ENCODE measurements at places on chromosomes 13 and 19.

- no peak for DNase-seq
These were observed 33.1 kb downstream of the PPP1R37 start for GRCh38 chr19:45125975-45126493.

GRCh38 chr19:9076901-9077300, 10.0 kb upstream of the OR1M1 start:
- no peak for DNase-seq

DNA sequence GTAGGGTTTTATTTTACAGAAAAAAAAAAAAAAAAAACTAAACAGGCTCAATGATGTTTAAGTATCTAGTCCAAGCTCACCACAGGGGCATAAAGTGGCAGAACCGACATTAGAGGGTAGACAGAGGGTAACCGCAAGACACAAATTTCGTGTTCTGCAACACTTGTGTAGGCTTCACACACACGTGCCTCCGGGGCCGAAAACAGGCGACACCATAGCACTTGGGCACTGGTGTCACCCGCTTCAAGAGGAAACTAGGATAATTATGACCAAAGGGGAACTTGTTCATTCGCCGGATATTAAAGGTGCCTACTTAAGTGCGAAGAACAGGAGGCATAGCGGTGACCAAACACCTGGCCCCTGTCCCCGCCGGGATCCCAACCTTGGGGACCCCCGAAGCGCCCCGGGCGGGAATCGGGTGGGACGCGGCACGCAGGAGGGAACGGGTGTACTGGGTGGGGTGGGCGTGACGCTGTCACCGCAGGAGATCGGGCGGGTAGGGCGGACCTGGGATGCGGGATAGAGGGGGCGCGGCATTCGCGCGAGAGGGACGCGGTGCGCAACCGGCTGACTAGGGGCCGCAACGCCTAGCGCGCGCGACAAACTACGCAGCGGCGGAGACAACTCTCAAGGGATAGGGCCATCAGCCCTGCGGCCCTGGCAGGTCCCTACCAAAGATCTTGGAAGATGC, 558 bp downstream of the MZT1 start:
- no peak for DNase-seq

DNA sequence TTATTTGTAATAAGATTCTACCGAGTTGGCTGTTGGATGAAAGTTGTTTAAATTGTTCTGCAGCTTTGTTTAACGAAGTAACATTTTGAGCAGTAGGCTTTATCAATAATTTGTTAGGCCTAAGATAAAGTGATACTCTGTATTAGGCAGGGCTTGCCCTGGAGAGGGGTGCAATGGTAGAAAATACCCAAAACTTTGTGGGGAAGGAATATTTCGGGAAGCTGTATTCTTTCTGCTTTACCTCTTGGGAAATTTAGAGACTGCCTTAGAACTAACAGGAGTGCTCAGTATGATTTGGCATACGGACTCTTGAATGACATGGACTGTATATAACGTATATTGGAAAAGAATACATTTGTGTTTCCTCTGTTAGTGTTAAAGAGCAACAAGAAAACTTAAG, 2.5 kb downstream of the PDS5B start:
- DNase-seq: no peak

- DNase-seq: no peak
These were observed 16.0 kb downstream of the TM6SF2 start for GRCh38 chr19:19257137-19257536.

DNA sequence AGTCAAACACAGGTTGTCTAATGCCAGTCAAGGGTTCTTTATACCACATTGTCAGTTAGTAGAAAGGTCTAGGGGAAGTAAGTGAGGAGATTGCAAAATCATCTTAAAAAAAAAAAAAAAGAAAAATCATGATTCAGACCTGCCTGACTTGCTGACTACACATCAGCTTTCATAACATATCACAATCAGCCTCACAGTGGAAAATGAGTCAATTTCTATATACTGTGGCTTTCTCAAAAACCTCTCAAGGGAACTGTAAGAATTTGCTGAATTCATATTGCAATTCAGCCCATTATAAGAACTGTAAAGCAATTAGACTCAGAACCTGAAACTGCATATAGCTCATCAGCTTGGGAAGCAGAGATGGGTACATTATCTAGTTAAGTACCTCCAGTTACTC, 75.3 kb upstream of the GPC6 start:
- no peak for DNase-seq

DNA sequence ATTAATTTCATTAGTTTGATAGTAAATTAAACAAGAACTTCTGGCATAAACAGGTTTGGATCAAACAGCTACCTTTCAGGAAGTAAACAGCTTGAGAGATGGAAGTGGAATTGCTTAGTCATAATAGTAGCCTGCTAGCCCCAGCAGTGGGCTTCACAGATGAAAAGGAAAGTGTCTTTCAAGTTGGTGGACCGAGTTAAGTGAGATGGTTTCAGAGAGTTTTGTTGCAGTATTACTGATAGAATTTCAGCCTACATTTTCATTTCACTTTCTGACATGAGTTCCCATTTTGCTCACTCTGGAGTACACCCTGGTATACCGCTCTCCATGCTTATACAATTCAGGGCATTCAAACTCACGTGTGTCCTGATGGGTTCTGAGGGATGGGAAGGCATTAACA, 2.0 kb upstream of the PTOV1 start:
- DNase-seq: no peak

- no peak for DNase-seq
These were observed at the start of gene FRY for GRCh38 chr13:32031025-32031814. FRY (plus strand) TSS chr13:32031774; CDS start chr13:32031796, 22 bp downstream.

Data from NCI-H1436 treated with DMSO at 0.1 percent for 48 hours (cell line).